ENCODE measurements at places on chromosomes 12 and 14.

DNA sequence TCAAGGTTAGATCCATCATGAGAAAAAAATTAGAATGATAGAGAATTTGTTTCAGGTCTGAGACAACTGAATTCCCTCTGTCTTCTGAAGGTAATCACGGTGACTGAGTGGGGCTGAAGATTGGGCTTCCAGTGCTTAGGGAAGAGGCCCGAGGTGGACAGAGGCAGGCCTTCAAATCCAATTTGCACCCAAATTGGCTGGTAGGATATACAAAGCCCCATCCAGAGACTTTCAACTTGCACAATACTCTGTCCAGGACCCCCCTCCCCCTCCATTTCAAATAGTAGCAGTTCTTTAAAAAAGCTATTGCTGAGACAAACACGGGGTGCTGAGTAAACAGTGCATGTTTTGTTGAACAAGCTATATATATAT, 3.6 kb upstream of the FOXG1 start:
- no peak for DNase-seq

- DNase-seq: no peak
These were observed 12.3 kb downstream of the SCAF11 start for GRCh38 chr12:45978108-45978507.

DNA sequence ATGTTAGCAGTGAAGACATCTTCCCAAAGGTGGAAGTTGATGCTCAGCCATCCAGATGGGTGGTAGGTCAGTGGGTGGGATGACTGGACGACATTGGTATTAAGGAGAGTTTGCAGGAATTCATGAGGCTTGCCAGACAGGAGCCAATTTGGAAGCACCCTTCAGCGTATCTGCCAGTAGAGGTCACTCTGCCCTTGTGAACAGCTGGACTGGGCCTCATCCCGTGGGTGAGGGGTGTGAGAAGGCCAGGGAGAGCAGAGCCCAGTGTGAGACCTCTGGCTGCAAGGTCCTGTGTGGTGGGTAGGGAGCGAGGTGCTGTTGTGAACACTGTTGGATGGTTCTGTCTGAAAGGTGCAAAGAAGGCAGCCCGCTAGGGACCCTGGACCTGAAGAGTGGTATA, 37.7 kb downstream of the SLC5A8 start:
- DNase-seq: no peak

DNA sequence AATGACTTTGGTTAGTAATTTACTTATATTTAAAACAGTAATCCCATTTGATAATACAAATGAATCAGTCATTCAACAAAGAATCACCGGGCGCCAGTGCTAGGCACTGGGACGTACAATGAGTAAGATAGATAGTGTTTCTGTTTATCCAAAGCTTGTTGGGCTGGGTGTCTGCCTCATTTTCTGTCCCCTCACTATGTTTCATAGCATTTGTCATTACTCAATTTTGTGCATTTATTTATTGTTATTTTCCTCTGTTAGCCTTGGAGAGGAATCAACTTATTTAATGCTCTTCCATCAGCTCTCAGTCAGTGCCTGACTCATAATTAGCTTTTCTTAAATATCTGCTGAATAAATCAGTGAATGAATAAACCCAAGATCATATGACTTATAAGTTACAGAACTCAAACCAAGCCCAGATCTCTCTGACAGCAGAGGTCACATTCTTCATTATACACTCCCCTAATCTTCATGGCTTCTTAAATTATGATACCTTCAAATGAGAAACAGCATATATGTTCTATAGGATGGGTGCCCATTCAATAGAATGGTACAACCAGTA, 86.2 kb downstream of the TSPAN8 start:
- DNase-seq: no peak

- DNase-seq: no peak
These were observed 206.4 kb upstream of the GRIP1 start for GRCh38 chr12:66885115-66885875.

GRCh38 chr12:28390206-28390605, 199.9 kb downstream of the CCDC91 start:
- no peak for DNase-seq

DNA sequence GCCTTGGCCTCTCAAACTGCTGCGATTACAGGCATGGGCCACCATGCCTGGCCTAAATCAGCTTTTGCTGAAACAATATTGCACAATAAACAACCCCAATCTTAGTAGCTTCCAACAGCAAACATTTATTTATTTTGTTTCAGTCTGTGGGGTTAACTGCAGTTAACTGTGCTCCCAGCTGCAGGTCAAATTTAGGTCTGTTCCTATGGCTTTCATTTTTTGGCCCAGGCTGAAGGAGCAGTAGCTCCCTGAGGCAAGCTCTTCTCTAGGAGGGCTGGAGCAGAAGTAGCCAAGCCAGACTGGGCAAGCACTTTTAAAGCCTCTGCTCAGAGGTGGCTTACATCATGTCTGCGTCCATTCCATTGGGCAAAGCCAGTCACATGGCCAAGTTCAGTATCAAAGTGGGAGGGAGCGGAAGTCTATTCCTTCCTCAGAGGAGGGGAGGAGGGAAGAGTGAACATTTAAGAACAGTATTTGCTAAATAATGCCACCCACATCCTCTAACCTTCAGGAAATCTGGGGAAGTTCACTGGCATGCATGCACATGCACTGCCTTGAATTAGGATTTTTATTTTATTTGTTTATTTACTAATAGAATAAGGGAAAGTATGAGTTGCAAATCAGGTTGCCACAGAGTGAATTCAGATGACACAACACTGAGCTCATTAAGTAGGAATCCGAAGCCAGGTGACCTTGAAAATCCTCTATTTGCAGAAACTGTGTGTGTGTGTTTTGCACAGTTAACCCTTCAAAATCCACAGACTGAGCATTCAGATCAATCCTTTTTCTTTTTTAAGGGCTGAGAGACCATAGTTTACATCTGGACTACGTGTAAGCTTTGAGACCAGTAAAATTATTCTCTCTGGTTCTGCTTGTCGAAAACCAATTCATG, 122.0 kb upstream of the SEL1L start:
- no peak for DNase-seq

DNA sequence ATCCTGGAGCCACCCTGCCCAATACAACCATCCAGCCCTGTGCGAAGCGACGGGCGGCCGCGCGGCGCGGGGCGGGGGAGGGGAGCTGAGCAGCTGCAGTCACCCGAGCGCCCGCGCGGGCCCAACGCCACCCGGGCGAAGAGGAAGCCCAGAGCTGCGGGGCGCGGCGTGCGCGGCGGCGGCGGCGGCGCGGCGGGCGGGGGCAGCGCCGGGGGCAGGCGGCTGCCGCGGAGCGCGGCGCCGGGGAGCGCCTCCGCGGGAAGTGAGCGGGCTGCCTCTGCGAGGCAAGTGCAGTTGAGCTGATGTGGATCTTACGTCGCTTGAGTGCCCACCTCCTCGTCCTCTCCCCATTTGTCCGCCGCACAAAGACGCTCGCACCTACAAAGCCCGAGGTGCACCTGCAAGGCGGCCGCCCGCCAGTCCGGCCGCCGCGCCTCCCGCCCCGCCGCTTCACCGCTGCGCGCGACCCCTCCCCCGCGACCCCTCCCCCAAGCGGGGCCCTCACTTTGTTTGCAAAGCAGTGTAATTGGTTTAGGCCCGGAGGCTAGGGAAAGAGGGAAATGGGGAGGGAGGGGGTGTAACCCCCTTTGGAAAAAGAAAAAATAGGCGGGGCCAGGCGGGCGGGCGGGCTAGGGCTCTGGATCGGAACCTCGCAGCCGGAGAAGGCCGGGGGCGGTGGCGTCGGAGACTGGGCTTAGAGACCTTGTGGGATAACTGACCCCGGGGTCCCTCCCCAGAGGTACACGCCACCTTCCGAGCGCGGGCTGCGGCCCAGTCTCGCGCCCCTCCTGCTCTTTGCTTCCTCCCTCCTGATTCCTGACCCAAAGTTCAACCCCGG, at the start of the genes FOXA1 and TTC6:
Gene FOXA1, minus strand, starts transcription at position 279 of the 838 bp plus-strand sequence. Its CDS starts 277 bp downstream, at position 2.
Gene TTC6, plus strand, starts transcription at position 659 of the 838 bp plus-strand sequence. CDS start 26,436 bp downstream, outside the sequence.
- no peak for DNase-seq

- DNase-seq: no peak
These were observed 380.2 kb downstream of the NAV3 start for GRCh38 chr12:78210894-78211302.

GRCh38 chr14:104886690-104887622, 21.9 kb downstream of the CEP170B start:
- DNase-seq: no peak

DNA sequence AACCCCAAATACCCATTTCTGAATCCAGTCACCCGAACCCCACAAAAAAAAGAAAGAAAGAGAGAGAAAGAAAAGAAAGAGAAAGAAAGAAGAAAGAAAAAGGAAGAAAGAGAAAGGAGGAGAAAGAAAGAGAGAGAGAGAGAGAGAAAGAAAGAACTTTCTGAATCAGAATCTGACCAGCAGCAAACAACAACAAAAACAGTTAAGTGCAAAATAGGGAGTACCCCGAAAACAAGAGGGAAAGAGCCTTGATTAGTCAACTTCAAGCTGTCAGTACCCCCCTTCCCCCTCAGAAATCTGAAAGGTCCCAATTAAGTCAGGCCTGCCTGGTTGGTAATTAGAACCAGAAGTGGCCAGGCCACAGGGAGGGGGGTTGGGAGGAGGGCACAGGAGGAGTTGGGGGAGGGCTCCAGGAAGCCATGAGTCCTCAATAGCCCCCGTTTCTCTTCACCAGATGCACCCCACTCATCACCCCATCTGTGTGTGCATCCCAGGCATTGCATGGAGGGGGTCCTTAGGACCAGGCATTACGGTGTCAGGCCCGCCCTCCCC, 9.8 kb downstream of the RARG start:
- DNase-seq: no peak

DNA sequence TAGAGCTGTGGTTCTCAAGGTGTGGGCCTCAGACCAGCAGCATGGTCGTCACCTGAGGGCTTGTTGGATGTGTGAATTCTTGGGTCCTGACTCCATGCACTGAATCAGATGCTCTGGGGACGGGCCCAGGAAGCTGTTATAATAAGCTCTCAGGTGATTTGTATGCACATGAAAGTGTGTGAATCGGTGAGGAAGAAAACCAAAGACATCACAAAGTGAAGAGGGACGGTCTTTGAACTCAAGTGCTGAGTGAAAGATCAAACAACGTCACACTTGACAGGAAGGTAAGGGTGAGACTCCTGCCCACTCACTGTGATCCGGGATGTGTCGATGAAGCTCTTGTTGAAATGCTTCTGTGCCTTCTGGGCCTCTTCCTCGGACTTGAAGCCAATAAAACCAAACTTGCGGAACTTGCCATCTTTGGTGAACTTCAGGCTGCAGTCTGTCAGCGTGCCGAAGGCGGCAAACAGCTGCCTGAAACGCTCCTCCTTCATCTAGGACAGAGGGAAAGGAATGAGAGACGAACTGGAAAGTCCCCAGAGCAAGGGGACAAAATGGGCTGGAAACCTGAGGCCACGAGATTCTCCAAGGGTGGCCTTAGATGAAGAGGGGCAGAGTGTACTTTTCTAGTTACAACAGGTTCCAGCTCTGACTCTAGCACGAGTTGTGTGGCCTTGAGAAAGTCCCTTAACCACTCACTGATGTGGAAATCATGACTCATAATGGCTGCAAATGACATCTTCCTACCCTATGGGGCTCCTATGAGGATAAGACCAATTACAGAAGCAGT, 4.0 kb downstream of the RBM19 start:
- no peak for DNase-seq

GRCh38 chr12:131153956-131154355, 200.2 kb downstream of the ADGRD1 start:
- DNase-seq: no peak

GRCh38 chr12:16385782-16386646, 38.6 kb downstream of the MGST1 start:
- peak; percentile 13 for DNase-seq

DNA sequence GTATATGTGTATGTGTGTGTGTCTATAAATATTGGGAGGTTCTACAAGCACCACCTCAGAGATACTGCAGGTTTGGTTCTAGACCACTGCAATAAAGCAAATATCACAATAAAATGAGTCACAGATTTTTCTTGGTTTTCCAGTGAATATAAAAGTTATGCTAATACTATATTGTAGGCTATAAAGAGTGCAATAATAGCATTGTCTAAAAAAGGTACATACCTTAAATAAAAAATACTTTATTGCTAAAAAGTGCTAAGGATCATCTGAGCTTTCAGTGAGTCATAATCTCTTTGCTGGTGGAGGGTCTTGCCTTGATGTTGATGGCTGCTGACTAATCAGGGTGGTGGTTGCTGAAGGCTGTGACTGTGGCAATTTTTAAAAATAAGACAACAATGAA, 111.1 kb downstream of the VEZT start:
- DNase-seq: no peak

DNA sequence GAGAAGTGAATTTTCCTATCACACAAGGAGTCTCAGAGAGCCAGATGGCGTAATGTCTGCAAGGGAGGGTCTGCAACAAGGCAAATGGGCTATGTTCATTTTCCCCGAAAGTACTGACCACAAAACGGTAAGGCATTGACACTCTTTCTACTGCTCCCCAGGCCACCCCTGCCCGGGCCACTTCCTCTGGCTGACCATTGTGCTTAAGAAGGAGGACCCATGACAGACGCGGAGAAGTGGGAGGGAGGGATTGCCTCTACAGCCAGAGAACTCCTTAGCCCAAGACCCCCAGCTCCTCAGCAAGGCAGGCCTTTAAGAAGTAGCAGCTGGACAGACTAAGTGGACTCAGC, 1.2 kb downstream of the NCKAP5L start:
- DNase-seq: no peak

GRCh38 chr12:71710276-71711125, 24.6 kb downstream of the TMEM19 start:
- no peak for DNase-seq

DNA sequence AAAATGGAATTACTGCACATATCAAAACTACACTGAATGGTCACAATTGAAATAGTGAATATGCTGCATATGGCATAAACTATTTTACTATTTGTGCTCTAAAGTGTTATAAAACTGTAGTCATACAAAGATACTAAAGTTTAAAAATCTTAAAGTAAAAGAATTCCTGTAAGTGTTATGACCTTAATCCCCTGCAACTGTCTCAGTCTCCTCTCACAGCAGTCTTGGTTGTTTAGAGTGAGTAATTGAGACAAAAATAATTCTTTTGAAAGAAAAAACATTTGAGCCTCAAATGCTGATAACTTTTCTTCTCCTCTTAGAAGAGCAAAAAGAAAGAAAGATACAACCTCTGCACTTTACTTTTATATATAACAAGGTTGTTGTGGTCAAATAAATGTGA, 99.9 kb downstream of the SYT1 start:
- DNase-seq: no peak

DNA sequence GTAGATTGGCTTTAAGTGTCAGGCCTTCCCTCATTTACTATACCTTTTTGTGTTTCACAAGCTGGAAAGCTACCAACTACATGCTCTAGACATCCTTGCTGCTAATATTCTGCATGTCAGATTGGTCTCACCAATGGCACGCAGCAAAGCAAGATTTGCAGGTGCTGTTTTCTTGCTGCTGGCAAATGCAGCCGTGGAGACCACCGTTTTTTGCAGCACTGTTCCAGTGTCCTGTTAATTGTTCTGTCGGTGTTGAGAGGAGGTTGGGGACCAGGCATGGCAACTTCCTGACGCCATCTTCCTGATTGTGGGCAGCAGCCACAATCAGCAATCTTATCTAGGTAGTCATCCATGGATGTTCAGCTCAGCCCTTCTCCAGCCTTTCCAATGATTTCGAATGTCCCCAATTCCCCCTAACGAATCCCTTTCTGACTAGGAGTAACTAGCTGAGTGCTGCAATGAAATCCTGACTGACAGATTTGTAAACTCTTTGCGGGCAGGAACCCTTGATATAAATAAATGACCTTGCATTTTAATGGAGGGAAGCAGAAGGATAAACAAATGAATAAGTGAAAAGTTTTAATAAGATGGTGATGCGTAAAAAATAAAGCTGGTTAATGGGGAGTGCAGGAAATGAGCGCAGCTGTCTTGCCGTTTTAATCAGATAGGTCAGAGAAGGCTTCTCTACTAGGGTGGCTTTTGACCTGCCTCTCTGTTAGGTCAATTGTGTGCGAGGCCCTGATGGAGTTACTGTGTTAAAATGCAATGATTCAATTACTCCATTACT, 574 bp upstream of the CRADD start:
- DNase-seq: no peak

GRCh38 chr12:103241184-103241583, 254.6 kb downstream of the C12orf42 start:
- DNase-seq: no peak
